Dermis blood vessel endothelial cell (primary cell): ENCODE measurements at places on chromosomes 13 and 19. TPM values are rescaled to one million over a fixed set of nuclear protein-coding genes. Genes with fewer than 3 reads are reported as not detected.

The SCGB2B2 gene
- total RNA-seq = not detected in 2 replicates

The ZNF816 gene
- 6.1 and 9.0 TPM in 2 replicates for total RNA-seq

The FXYD3 gene
- 0.68 TPM in 1 of 2 replicates, not detected in the other for total RNA-seq

The APOC4 gene
- not detected in 2 replicates for total RNA-seq

The EBI3 gene
- 0.47 and 3.1 TPM in 2 replicates for total RNA-seq

The GPR183 gene
- total RNA-seq = 0.09 and 0.34 TPM in 2 replicates

The C13orf42 gene
- total RNA-seq = not detected in 2 replicates

The BCAM gene
- 56.5 and 62.3 TPM in 2 replicates for total RNA-seq

The TINCR gene
- total RNA-seq = under 0.01 TPM in 1 of 2 replicates, not detected in the other

The SGCG gene
- not detected in 2 replicates for total RNA-seq

The XAB2 gene
- 25.2 and 52.9 TPM in 2 replicates for total RNA-seq

The LGALS4 gene
- total RNA-seq = not detected in 2 replicates

The LMTK3 gene
- 0.14 TPM in 1 of 2 replicates, not detected in the other for total RNA-seq

The PTH2 gene
- total RNA-seq = not detected in 2 replicates

The FPR1 gene
- not detected in 2 replicates for total RNA-seq
